Left ventricle myocardium inferior (tissue), 1 donor: ENCODE measurements at places on chromosomes 6 and 20. TPM values are rescaled to one million over a fixed set of nuclear protein-coding genes. Genes with fewer than 3 reads are reported as not detected.

DNA sequence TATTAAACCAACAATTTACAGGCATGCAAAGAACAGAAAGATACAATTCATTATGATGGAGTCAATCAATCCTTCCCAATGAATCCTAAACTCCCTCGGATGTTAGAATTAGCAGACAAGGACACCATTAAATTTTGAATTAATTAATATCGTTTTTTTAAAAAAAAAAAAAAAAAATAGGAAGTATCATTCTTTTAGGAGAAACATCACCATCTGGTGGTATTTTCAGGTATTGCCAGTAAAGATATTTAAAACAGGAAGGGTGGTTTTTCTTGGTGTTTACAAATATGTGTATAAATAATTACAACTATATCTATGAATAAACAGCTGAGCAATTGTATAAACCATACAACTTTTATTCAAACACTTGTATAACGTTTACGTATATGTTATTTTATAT, 564.4 kb downstream of the HAO1 start:
- H3K27ac ChIP-seq = no peak overlapping the region
- DNase-seq = no peak
- no peaks in the 10 kb centered on the region for H3K4me1 ChIP-seq

GRCh38 chr6:101341926-101342325, 51.6 kb upstream of the GRIK2 start:
- DNase-seq = no peak
- H3K4me3 ChIP-seq = no peak overlapping the region
- no peaks in the 10 kb centered on the region for H3K4me1 ChIP-seq
- H3K27ac ChIP-seq = no peak overlapping the region

DNA sequence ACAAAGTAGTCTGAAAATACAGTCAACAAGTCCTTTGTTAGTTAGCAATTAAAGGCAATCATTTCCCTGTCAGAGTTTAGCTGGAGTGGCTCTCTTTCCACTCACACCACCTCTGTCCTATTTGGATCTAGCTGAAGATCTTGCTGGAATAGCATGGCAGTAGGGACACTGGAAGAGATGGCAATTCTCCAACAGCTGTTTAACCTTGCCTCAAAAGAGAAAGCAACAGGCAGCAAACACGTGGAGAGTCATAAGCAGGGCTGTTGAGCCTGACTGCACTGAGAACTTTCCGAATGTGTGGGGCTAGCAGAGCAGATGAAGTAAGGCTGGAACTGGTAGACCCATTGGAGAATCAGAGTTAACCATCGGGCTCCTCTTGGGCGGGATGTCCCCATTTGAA, 38.0 kb upstream of the PRSS35 start:
- DNase-seq = no peak
- no peaks in the 10 kb centered on the region for H3K36me3 ChIP-seq
- no peak overlapping the region for H3K27ac ChIP-seq
- H3K27me3 ChIP-seq = no peaks in the 10 kb centered on the region

- no peak overlapping the region for H3K4me3 ChIP-seq
- DNase-seq = peak; percentile 54
- H3K27ac ChIP-seq = no peak overlapping the region
- no peaks in the 10 kb centered on the region for H3K36me3 ChIP-seq
- H3K27me3 ChIP-seq = peaks cover 33% of the 10 kb centered on the region
Observed at GRCh38 chr6:149457316-149457884, 27.4 kb downstream of the ZC3H12D start.

The VSX1 gene
- 0.33 TPM for total RNA-seq

DNA sequence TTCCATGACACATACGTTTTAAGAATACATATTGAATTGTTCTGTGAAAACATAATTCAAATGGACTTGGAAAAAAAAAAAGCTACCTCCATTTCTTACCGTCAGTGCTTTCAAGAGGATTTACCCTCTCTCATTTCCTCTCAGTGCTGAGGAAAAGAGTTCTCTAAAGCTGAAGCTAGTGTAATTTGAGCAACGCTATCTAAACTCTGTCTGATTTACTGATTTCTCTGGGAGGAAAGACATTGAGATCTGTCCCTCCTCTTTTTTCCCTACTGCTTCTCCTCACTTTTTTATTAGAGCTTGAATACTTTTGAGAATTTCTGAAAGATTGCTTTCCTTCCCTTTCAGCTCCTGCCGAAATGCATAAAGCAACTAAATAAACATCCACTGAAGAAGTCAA, 41.2 kb upstream of the GRIK2 start:
- H3K4me3 ChIP-seq = no peak overlapping the region
- no peak overlapping the region for H3K27ac ChIP-seq
- no peak for DNase-seq
- no peaks in the 10 kb centered on the region for H3K4me1 ChIP-seq

The RAET1L gene
- not detected for total RNA-seq

DNA sequence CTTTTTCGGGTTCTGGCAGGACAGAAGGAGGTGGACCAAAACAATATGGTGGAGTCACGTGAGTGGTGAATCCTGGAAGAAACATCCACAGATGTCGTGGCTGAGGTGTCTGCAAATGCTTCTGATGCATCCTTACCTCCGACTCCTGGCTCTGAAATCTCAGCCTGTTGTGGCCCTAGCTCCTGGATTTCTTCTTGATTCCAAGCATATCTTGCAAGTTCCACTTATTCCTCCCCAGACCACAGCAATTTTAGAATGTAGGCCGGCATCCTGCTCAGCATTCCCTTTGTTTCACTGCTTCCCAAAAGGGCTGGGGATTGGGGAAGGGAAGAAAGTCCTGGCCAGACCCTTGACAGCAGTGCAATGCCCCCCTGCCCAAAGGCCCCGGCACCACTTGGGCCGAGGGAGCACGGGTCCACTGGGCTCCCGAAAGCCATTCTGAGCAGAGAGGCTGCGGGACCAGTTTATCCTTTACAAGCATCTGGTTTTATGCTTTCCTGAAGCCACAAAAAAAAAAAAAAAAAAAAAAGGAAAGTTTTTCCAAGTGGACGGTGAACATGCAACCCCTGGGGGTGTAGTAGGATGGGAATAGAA, 200.9 kb upstream of the RNF24 start:
- no peak overlapping the region for H3K4me3 ChIP-seq
- H3K4me1 ChIP-seq = peaks cover under 1% of the 10 kb centered on the region
- peaks cover 16% of the 10 kb centered on the region for H3K27me3 ChIP-seq
- no peak for DNase-seq
- H3K36me3 ChIP-seq = no peaks in the 10 kb centered on the region
